MM.1S (cell line): ENCODE measurements at places on chromosomes 6 and 20.

DNA sequence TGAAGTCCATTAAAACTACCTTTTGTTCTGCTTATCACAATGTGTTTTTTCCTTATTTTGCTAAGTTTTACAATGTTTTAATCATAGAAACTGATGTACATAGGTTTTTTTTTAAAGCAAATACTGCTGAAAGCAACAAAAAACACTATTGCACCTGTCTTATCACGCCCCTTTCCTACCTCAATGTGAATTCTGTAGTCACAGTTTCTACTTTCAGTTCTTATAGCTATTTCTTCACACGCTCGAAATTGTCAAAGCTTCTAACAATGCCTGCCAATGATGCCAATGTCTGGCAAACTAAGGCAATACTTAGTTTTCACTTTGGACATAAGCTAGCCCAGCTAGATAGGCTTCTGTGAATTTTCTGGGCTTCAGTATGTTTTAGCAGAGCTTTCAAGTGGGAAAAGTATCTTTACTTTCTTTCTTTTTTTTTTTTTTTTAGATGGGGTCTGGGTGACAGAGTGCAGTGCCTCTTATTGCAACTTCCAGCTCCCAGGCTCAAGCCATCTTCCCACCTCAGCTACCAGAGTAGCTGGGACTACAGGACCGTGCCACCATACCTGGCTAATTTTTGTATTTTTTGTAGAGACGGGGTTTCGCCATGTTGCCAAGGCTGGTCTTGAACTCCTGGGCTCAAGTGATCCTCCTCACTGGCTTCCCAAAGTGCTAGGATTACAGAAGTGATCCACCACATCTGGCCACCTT lies 85.5 kb upstream of the HTR1B start:
- H3K4me3 ChIP-seq, result peak overlapping the region; percentile 21; the same call in 1 of the 2 replicates
- H3K36me3 ChIP-seq, result no peaks in the 10 kb centered on the region

GRCh38 chr6:118544105-118544504 lies 4.0 kb upstream of the PLN start:
- H3K4me1 ChIP-seq, result no peaks in the 10 kb centered on the region
- no peak overlapping the region for H3K27ac ChIP-seq
- no peak overlapping the region for H3K4me3 ChIP-seq
- H3K27me3 ChIP-seq, result no peaks in the 10 kb centered on the region
- DNase-seq, result no peak

GRCh38 chr6:105510746-105511145 lies 107.9 kb upstream of the PREP start:
- no peak for DNase-seq
- H3K4me1 ChIP-seq, result no peaks in the 10 kb centered on the region
- no peak overlapping the region for H3K27ac ChIP-seq
- no peaks in the 10 kb centered on the region for H3K27me3 ChIP-seq
- H3K36me3 ChIP-seq, result no peaks in the 10 kb centered on the region
- no peak overlapping the region for H3K4me3 ChIP-seq

DNA sequence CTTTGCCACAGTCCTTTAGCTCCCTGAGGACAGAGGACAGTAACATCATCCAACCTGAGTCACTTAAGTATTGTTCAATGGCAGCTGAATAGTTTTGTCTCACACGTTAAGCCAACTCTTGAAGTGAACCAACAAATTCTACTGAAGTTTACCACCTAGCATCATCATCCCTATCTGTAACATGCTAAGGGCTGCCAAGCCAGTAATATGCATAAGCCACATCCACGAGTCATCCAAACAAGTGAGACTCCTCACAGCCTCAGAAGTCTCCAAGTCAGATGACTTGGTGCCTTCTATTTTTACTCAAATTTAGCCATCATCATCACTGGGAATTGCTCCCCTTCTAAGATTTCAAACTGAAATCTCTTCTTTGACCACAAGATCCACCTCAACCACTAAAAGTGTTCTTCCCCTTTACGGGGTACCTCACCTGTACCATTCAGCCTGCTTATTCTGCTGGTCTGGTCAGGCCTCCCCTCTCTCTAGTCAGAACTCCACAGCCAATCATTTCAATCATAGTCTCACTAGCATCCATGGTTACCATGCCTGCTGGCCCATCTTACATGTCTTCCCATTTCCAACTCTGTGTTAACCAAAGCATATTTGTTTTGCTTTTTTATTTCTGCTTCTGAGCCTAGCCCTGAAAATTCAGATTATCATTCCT lies 73.7 kb downstream of the DTNBP1 start:
- H3K27ac ChIP-seq, result no peak overlapping the region
- no peaks in the 10 kb centered on the region for H3K4me1 ChIP-seq
- no peaks in the 10 kb centered on the region for H3K36me3 ChIP-seq

- DNase-seq, result no peak
- H3K36me3 ChIP-seq, result no peaks in the 10 kb centered on the region
- H3K27ac ChIP-seq, result no peak overlapping the region
- no peak overlapping the region for H3K4me3 ChIP-seq
Observed at GRCh38 chr6:25918083-25918683, 12.3 kb downstream of the SLC17A2 start.

DNA sequence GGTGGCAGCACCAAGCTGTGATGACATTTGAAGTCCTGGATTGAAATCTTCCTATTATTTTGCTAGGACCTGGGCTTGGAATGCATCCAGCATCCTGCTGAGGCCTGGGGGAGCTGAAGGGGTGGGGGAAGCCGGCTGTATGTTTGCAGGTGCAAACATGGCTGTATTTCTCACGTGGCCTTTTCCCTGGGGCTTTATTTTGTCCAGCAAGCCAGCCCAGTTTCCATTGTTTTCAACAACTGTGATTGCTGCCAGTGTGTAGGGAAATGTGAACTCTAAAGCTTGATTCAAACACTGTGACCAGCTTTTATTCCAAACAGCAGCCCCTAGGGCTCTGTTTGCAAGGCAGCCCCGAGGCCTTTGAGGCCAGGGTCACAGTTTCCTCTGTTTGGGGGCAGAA lies 683.0 kb downstream of the DHX35 start:
- no peak overlapping the region for H3K27ac ChIP-seq
- H3K36me3 ChIP-seq, result no peaks in the 10 kb centered on the region
- no peaks in the 10 kb centered on the region for H3K4me1 ChIP-seq
- H3K4me3 ChIP-seq, result no peak overlapping the region
- H3K27me3 ChIP-seq, result no peaks in the 10 kb centered on the region

GRCh38 chr6:37589941-37590340 lies 90.2 kb upstream of the CCDC167 start:
- no peaks in the 10 kb centered on the region for H3K36me3 ChIP-seq
- H3K4me3 ChIP-seq, result no peak overlapping the region
- peaks cover 10% of the 10 kb centered on the region; the same call in 1 of the 2 replicates for H3K27me3 ChIP-seq
- H3K4me1 ChIP-seq, result no peaks in the 10 kb centered on the region
- H3K27ac ChIP-seq, result no peak overlapping the region

DNA sequence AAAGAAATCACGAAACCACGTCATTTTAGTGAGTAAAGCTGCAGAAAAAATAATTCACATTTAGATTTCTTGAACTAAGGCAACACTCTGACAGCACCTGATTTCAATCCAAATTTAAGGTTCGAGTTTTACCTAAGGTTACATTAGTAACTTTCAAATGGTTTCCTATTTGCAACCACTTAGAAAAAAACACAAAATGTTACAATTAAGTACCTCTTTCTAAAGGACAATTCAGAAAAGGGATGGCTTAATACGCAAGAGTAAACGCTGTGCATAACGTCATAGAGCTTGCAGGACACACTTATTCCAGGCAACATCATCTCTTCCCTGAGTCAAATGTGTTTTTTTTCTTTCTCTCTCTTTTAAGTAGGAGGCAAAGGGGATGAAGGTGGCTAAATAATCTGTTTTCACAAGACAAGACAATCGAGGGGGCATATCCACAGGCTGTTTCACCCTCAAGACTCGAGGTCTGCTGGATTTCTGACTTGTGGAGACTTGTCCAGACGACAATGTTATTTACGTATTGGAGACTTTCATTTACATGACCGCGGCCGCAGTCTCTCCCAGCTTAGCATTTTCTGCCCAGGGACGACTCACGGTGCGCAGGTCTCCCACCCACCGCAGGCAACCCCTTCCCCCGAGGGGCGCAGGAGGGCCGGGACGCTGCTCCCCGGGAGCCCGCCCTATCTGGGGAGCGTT lies 86.0 kb downstream of the SESN1 start:
- DNase-seq, result peak; percentile 57
- no peaks in the 10 kb centered on the region for H3K36me3 ChIP-seq
- peaks cover 13% of the 10 kb centered on the region for H3K4me1 ChIP-seq
- H3K27me3 ChIP-seq, result no peaks in the 10 kb centered on the region

GRCh38 chr6:154463573-154464419 lies 46.7 kb downstream of the CNKSR3 start:
- no peak overlapping the region for H3K4me3 ChIP-seq
- H3K36me3 ChIP-seq, result no peaks in the 10 kb centered on the region
- H3K27ac ChIP-seq, result no peak overlapping the region
- no peaks in the 10 kb centered on the region for H3K4me1 ChIP-seq
- DNase-seq, result no peak
